Caudate nucleus (tissue), 63 donors: ENCODE measurements at places on chromosomes 2 and 18.

- DNase-seq: no peak
Measured at GRCh38 chr2:222239945-222240675, 58.7 kb downstream of the PAX3 start.

GRCh38 chr18:76428396-76429261 lies 66.4 kb downstream of the ZNF516 start:
- DNase-seq: no peak

DNA sequence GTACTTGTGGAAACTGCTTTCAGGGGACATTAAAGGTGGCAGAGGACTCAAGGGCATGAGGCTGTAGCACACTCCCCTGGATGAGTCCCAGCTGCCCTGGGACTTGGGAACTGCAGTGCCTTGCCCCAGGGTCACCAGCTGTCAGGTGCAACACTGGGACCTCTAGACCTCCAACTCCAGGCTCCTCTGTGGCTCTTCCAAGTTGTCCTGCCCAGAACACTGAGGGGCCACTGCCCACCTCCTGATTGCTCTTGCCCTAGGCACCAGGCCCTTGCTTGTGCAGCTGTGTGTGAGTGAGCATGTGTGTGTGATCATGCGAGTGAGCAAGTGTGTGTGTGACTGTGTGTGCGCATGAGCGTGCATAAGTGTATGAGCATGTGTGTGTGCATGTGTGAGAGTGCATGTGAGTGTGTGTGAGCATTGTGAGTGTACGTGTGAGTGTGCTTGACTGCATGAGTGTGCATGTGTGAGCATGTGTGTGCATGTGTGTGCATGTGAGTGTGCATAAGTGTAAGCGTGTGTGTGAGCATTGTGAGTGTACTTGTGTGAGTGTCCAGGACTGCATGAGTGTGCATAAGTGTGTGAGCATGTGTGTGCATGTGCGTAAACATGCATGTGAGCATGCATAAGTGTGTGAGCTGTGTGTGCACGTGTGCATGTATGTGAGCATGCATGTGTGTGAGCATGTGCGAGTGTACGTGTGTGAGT lies 301.5 kb downstream of the NDUFA10 start:
- no peak for DNase-seq

- peak; percentile 68 for DNase-seq
Measured at GRCh38 chr2:197852108-197852507, 47.7 kb downstream of the PLCL1 start.

- DNase-seq: no peak
Measured at GRCh38 chr2:217437290-217437870, 565.4 kb downstream of the TNS1 start.

GRCh38 chr2:47237375-47238334 lies 82.5 kb upstream of the STPG4 start:
- peak; percentile 58 for DNase-seq

DNA sequence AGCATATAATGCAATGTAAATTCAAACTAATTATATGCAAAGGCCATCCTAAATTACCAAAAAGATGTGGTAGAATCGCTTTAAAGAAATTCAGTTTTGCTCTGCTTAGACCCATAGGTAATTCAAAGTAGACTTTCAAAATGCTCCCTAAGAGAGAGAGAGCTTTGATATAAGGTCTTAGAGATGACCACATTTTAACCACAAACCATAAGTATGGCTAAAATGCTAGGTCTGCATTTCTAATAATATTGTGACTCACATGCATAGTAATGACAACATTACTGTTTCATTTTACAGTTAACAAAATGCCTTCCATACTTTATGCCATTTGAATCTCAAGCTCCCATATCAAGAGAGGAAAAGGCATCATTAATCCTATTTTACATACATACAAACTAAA lies 144.5 kb downstream of the RAD51AP2 start:
- no peak for DNase-seq

GRCh38 chr18:51235009-51235789 lies 37.7 kb upstream of the MEX3C start:
- no peak for DNase-seq

- DNase-seq: no peak
Measured at GRCh38 chr18:54774423-54774822, 53.9 kb upstream of the RAB27B start.

DNA sequence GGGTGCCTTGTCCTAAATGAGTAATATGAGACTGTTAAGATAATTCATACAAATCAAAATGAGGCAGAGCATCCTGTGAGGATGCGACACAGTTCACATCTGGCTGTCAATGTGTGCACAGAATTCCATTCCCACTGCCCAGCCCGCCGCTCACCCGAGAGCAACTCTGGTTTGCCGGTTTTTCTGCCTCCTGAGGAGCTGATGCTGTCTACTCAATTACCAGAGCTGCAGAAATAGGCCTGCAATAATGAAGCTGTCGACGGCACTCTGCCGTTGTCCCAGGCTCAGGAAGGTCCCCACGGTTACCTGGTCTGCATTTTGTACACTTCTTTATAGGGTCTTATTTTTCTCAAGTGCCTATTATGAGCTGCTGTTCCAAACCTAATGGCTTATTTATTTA lies 55.7 kb upstream of the LYPD1 start:
- no peak for DNase-seq

DNA sequence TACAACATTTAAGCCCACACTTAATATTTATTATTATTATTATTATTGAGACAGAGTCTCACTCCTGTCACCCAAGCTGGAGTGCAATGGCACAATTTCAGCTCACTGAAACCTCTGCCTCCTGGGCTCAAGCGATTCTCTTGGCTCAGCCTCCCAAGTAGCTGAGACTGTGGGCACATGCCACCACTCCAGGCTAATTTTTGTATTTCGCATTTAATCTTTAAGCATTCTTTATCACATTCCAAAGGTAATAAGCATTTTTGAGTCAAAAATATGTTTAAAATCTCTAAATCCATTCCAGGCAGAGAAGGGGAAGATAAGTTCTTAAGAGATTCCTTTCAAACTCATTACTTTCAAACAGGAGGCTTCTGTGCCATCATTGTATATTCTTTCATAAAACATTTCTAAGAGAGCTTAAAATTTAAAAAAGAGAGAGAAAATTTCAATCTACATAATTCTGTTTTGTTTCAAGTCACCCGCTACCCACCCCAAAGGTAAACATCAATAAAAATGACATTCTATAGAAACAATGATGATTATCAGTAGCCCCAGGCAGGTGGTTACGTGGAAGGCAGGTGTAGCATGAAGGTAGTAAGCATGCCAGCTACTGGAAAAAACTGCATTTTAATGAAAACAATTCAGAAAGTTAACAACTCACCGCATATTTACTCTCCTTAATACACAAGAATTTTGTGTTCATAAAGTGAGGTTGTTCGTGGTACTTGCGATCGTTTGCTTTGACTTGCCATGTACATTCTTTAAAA lies 84.4 kb upstream of the NARS1 start:
- DNase-seq: no peak

DNA sequence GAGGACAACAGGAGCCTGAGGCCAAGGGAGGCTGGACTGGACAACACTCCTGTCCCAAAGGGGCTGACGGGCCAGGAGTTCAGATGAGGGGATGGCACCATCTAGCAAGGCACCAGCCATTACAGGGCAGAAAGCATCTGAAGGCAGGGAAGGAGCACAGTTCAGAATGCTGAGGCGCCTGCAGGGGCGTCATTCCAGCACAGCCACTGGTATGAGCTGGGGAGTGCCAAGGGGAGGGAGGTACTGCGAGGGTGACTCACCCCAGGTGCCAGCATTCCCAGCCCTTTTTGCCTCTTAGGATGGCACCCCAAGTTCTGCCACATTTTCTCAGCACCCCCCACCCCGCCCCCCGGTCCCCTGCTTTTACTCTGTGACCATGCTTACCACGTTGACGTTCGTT lies 129.8 kb upstream of the EPAS1 start:
- DNase-seq: no peak

DNA sequence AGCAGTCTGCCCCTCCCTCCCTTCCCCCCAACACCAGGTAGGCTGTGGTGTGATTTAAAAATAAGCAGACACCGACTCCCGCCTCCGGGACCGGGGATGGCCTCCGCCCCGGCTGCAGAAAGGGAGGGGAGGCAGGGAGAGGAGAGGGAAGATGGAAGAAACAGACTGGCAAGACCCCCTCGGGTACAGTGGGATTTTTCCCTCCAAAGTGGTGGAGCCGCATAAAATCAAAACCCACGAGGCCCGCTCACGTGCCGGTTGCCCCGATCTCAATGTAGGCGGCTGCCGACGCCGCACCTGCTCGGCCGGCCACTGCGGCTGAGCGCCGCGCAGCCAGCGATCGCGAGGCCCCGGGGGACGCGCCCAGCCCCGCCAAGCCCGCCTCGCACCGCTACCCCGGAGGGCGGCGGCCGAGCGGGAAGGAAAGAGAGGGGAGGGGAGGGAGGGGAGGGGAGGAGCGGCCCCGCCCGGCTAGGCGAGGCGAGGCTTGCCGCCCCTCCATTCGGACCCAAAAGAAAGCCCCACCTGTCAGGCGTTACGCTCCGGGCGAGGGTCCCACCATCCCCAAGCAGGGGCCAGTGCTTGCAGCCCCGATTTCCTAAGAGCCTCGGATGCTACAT lies 811 bp downstream of the ADD2 start:
- DNase-seq: no peak

DNA sequence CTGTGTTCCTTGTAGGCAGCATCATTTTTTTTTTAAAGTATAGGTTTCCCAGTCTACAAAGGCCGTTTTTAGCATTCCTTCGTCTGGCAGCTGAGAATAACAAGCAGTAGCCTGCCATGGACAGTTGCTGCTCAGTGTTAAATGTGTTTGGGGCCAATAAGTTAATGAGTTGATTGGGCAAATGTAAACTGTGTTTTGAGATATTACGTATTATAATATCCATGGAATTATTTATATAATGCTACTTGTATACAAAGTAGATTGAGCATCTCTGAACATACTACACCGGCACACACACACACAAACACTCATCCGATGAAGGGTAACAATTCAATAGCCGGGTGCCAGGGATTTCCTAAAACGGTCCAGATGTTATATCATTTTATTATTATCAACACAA lies 97.2 kb downstream of the IRS1 start:
- no peak for DNase-seq

DNA sequence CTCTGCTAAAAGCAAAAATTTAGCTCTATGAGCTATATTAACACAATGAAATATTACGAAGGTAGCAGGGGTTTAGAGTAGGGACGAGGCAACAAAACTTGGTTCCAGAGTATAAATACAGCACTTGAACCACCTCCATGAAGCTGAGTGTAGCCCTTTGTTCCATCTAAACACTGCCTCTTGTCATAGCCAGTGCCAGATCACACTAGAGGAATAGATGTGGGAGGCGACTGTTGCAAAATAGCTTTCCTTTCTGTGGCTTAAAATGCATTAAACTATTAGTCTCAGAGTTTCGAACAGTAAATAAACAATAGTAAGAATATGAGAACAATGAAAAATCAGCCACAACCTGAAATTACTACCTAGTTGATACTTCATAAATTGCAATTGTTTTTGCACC lies 29.8 kb downstream of the PIEZO2 start:
- no peak for DNase-seq

DNA sequence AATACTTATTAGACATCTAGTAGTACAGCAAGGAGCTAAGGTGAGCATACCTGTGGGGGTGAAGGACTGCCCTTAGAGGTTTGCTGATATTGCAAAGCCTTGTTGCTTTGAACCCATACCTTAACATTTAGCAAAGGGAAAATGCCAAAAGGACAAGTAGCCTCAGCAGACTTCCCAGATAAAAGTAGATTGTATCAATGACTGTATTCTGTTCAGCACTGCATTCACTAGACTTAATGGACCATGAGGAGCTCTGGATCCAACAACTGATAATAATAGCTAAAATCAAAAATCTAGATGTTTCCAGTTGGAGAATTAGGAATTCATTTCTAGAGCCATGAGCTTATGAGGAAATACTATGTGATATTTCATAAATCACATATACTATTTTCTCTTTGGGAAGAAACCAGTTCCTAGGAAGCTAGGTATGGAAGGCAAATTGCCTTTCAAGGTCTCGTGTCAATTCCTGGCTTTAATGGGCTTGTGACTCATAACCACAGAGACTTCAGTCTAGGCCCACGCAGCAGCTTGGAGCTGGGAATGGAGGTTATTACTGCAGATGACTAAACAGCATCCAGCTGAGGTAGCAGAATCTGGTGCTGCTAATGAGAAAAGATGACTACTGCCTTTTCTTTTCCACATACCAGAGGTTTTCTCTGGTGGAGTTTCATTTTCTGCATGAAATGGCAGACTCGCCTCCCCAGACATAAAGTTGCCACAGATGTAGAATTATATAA lies 191.2 kb upstream of the NABP1 start:
- no peak for DNase-seq

- no peak for DNase-seq
Measured at GRCh38 chr2:113238871-113239839, 39.6 kb downstream of the PAX8 start.

DNA sequence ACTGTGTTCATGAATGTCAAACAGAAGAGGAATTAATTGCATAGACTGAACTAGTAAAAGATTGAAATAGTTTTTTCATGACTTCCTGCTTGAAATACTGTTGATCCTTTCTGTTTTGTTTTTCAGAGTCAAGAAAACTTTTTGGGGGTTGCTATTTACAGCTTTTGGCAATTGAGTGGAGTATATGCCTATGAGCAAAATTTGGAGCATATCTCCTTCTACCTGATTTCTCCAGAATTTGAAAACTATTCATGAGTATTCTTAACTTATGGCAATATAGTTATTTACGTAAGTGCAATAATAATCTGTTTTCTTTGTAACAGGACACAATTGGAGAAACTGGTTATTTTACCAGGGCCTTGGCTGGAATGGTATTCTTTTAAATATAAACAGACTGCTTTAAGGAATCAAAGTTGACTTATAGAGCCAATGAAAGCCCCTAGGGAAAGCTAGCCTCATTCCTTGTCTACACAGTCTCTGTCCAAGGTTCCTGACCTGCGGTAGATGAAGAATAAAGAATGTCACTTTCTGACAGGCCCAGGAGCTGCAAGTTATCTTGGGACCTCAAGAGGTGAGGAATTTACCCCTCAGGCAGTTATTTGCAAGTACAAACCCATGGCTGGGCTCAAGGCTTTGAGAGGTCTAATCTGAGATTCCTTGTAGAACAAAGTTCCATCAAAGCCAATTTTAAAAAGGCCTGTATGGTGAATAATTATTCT lies 193.5 kb upstream of the NDUFV2 start:
- DNase-seq: no peak

DNA sequence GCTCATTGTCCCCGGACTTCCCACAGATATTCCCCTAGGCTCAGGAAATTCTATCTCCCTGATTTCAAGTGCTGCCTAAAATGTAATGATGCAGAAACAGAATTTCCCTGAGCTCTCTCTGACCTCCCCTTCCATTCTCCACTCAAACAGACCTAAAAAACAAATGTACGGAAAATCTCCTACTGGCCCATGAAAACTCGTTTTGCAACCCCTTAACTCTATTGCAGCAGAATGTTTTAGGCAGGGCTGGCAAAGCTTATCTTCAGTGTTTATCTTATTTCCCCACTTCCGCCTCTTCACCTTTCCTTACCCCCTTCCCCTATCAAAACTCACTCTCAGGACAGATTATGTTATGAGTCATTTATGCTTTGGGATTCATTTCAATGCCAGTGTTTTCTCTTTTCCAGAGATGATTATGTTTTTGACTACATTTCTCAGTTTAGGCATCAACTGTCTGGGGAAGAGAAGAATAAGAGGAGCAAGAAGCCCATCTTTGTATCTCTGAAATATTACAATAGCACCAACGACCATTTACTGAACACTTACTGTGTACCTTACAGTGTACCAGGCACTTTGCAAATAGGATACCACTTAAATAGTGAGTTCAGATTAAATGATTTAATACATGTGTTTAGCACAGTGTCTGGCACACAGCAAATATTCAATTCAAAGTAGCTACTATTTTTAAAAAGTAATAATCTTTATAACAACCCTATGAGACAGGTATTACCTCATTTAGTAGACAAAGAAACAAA lies 53.9 kb upstream of the STPG4 start:
- no peak for DNase-seq

GRCh38 chr2:6864923-6865345 lies 773 bp downstream of the CMPK2 start:
- DNase-seq: no peak
